Stimulated activated naive B cell treated with anti-CD40 and anti-IgM and Interleukin-4, amounts not matched to agents 10 μg/mL and 1 μg/mL and 100 μg/mL, for 72 hours (primary cell): ENCODE measurements at places on chromosomes 16 and 17.

DNA sequence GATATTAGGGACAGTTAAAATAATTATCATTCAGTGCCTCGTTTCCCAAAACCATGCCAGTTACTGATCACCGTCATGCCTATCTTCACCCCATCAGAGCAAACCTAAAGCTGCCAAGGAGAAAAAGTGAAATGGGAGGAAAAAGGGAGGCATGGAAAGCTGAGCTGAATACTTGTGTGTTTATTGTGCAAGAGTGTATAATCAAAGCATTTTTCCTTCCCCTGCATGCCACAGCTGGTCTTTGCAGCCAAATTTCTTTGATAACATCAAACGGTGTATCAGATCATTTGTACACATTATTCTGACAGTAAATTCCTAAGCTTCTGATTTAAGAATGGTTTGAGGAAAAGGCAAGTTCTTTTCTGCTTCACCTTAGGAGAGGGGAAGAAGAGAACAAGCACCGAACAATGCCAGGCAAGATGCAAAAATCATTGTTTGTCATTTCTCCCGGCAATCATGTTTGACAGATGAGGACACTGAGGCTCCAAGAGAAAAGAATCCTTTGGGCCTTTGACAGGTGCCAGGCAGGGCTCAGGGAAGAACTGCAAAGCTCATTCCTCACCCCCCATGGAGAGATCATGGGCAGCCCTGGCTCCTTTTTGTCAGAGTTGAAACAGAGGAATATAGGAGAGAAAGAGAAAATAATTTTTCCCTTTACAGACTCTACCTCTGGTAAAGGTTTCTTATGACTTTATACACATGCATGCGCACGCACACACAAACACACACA, 51.4 kb upstream of the ARHGAP44 start:
- H3K4me3 ChIP-seq: no peak overlapping the region
- H3K4me1 ChIP-seq: no peaks in the 10 kb centered on the region
- no peaks in the 10 kb centered on the region for H3K36me3 ChIP-seq

- no peak overlapping the region for H3K27ac ChIP-seq
- no peak overlapping the region for H3K4me3 ChIP-seq
- no peaks in the 10 kb centered on the region for H3K27me3 ChIP-seq
- DNase-seq: no peak
- peaks cover 23% of the 10 kb centered on the region for H3K36me3 ChIP-seq
Observed at GRCh38 chr17:35812456-35812855, 3.2 kb downstream of the TAF15 start.

DNA sequence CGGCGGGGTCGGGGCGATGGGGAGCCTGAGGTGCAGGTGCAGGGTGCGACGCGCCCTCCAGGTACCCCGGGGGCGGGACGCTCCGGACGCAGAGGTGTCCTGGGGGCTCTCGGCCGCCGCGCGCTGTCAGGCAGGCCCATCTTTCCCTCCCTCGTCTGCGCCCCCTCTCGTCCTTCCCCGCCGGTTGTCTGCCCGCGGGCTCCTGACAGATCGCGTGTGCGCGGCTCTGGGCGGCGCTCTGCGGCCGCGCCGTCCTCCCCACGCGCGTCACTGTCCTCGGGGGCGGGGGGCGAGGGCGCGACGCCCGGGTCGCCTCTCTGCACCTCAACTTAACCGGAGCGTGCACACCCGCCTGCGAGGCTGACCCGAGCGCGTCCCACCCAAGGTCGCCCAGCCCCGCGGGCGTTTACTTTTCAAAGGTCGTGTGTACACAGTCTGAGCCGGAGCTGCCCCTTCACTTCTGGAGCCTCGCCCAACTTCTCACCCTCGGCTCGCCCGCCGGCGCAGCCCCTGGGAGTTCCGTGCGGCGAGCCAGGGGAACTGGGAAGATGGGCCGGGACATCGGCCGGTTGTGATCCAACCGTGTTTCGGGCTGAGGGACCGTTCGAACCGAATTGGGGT, 512 bp downstream of the AKAP1 start:
- no peaks in the 10 kb centered on the region for H3K36me3 ChIP-seq
- H3K27me3 ChIP-seq: no peaks in the 10 kb centered on the region
- peaks cover 39% of the 10 kb centered on the region for H3K4me1 ChIP-seq

DNA sequence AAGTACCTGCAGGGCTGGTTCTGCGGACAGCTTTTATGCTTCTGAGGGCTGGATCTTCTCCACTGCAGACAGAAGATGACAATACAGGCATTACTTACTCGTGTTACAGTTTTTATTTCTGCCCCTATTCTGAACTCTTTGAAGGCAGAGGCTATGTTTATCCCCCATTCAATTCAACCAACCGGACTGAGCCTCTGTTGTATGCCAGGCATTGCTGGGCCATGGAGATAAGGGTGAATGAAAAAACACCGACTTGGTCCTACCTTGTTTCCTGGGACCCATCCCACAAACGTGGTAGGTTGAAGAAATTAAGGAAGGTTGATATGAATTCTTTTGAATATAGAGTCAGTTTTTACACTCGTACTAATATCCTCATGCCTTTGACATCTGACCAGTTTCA, 10.0 kb upstream of the HP start:
- no peaks in the 10 kb centered on the region for H3K4me1 ChIP-seq
- peaks cover 26% of the 10 kb centered on the region for H3K36me3 ChIP-seq
- DNase-seq: no peak
- no peak overlapping the region for H3K27ac ChIP-seq
- H3K4me3 ChIP-seq: no peak overlapping the region

DNA sequence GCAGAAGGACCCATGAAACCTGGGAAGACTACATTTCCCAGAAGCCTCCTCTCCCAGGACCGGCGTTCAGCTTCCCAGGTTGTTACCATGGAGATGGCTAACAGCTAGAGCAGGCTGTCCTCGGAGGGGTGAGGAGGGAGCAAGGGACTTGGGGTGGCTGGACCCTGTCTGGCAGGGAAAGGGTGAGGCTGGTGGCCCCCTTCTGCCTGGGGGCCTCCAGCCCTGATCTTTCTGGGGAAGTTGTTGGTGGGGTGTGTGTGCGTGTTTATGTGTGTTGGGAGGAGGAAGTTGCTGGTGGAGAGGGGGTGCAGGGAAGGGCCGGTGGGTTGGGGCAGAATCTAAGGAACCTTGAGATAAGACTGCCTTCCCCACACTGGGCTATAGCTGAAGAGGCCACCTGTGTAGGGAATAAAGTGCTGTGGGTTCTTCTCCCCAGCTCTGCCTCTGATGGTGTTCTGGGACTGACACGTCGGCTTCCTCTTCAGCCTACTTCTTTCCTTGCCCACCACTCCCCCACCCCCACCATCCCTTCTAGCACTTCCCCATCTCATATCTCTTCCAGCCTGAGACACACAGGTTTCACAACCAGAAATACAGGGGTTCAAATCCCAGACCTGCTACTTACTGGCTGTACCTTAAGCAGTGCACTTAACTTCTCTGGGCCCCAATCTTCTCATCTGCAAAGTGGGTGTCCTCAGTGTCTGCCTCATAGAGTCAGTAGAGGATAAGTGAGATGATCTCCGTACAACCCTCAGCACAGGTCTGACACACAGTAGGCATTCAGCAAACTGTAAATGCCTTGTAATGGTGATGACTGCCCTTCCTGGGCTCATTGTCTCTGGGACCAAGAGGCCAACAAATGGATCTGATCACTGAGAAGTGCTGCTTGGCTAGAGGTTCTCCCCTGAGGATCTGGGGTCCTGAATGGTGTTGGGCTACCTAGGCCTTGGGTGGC, at the start of gene DRC7:
TSS of gene DRC7 (plus strand) at position 82 of the 955 bp plus-strand sequence. CDS start 3,144 bp downstream, outside the sequence.
- no peaks in the 10 kb centered on the region for H3K36me3 ChIP-seq
- H3K4me1 ChIP-seq: peaks cover 21% of the 10 kb centered on the region
- H3K27ac ChIP-seq: peak within 1 kb of the TSS; percentile 93
- no peaks in the 10 kb centered on the region for H3K27me3 ChIP-seq
- peak within 1 kb of the TSS; percentile 81 for H3K4me3 ChIP-seq

- H3K27me3 ChIP-seq: peaks cover 9% of the 10 kb centered on the region
- H3K27ac ChIP-seq: no peak overlapping the region
- no peak overlapping the region for H3K4me3 ChIP-seq
- H3K4me1 ChIP-seq: no peaks in the 10 kb centered on the region
- DNase-seq: no peak
Observed at GRCh38 chr17:37068266-37068665, 119.5 kb downstream of the AATF start.

GRCh38 chr16:49883076-49884014, 27.4 kb upstream of the ZNF423 start:
- H3K27me3 ChIP-seq: peaks cover 27% of the 10 kb centered on the region
- no peaks in the 10 kb centered on the region for H3K4me1 ChIP-seq
- H3K27ac ChIP-seq: no peak overlapping the region
- H3K36me3 ChIP-seq: no peaks in the 10 kb centered on the region
- H3K4me3 ChIP-seq: no peak overlapping the region
- DNase-seq: no peak
